PC-3 (cell line): ENCODE measurements at places on chromosomes 1 and 21. TPM values are rescaled to one million over a fixed set of nuclear protein-coding genes. Genes with fewer than 3 reads are reported as not detected.
A peak's percentile ranks its signal among the peaks of the same experiment; 100 is the strongest.

- H3K4me1 ChIP-seq = no peaks in the 10 kb centered on the region
- no peak overlapping the region for H3K4me3 ChIP-seq
These were observed 56.3 kb downstream of the PALMD start for GRCh38 chr1:99702221-99702620.

GRCh38 chr1:89529196-89529595 is 4.6 kb downstream of the LRRC8B start:
- H3K27ac ChIP-seq = no peak overlapping the region
- DNase-seq = no peak
- H3K4me1 ChIP-seq = peaks cover 16% of the 10 kb centered on the region

DNA sequence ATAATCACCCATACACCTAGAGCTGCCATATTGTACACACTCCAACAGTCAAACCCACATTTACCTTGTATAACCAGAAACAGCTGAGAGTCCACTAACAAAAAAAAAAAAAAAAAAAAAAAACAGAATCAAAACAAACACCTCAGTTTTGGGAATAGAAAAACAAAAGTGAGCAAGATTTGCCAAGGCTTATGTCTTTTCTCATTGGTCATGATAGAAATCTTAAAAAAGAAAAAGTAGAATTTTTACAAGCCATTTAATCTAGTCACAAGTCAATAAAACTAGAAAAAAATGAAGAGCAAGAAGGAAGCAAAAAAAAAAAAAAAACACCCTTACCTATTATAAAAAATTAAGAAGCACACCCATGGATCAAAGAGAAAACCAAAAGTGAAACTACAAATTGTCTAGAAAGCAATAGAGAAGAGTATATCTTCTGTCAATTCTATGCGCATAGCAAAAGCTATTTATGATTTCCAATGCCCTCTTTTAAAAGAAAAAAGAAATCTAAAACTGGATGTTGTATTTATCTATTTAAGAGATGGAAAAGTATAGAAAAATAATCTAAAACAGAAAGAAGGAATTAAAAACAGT is 113.2 kb upstream of the GALNT2 start:
- H3K27me3 ChIP-seq = peaks cover 12% of the 10 kb centered on the region; the same call in 1 of the 2 replicates
- no peaks in the 10 kb centered on the region for H3K36me3 ChIP-seq
- no peak for DNase-seq

The SPRR1B gene
- not detected in 2 replicates for total RNA-seq

The SMPDL3B gene
- total RNA-seq = 19.6 and 25.7 TPM in 2 replicates

The LCE2B gene
- not detected in 2 replicates for total RNA-seq

GRCh38 chr1:64912191-64912590 is 54.2 kb downstream of the JAK1 start:
- H3K36me3 ChIP-seq = no peaks in the 10 kb centered on the region
- H3K4me3 ChIP-seq = no peak overlapping the region
- DNase-seq = no peak
- no peaks in the 10 kb centered on the region for H3K27me3 ChIP-seq
- peaks cover 39% of the 10 kb centered on the region for H3K4me1 ChIP-seq

DNA sequence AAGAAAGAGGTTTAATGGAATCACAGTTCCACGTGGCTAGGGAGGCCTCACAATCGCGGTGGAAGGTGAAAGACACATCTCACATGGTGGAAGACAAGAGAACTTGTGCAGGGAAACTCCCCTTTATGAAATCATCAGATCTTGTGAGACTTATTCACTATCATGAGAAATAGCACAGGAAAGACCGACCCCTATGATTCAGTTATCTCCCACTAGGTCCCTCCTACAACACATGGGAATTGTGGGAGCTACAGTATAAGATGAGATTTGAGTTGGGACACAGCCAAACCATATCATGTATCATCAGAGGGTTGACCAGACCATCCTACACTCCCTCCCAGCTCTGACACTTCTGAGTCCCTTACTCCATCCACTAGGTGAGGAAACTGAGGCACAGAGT is 143.9 kb upstream of the KLHDC7A start:
- no peak overlapping the region for H3K4me3 ChIP-seq
- no peak for DNase-seq
- no peaks in the 10 kb centered on the region for H3K36me3 ChIP-seq

GRCh38 chr1:17755120-17755519 is at the start of gene ACTL8:
Gene ACTL8 (plus strand): TSS chr1:17755333. CDS start chr1:17823009, 67,676 bp downstream.
- no peaks in the 10 kb centered on the region for H3K36me3 ChIP-seq
- H3K27me3 ChIP-seq = no peaks in the 10 kb centered on the region
- no peaks in the 10 kb centered on the region for H3K4me1 ChIP-seq
- no peak for DNase-seq

DNA sequence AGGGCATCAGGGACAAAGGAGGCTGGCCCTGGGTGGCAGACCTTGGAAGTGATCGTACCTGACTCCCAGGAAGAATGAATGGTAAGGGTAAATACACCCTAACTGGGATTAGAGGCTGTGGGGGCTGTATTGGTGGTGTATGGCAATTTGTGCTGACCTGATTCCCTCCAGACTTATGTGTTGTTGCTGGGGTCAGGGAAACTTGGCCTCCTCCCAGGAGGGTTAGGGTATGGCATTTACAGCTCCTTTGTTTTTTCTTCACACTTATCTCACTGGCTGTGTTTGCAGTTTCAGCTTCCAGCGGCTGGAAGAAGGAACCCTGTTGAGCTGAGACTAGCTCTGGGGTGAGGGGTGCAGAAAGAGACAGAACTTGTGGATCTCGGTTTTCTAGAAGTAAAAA is 8.2 kb downstream of the VANGL1 start:
- DNase-seq = no peak
- H3K4me1 ChIP-seq = peaks cover 10% of the 10 kb centered on the region; the same call in 1 of the 2 replicates
- H3K36me3 ChIP-seq = peaks cover 15% of the 10 kb centered on the region; the same call in 1 of the 2 replicates
- H3K4me3 ChIP-seq = no peak overlapping the region
- H3K27ac ChIP-seq = no peak overlapping the region

GRCh38 chr1:155123801-155124200 is 3.9 kb upstream of the EFNA1 start:
- no peak overlapping the region for H3K4me3 ChIP-seq
- DNase-seq = peak; percentile 70
- H3K27me3 ChIP-seq = no peaks in the 10 kb centered on the region
- peak overlapping the region; percentile 14 for H3K27ac ChIP-seq
- no peaks in the 10 kb centered on the region for H3K36me3 ChIP-seq
- H3K4me1 ChIP-seq = peaks cover 40% of the 10 kb centered on the region

GRCh38 chr1:182677397-182678098 is 6.8 kb downstream of the RGS8 start:
- H3K36me3 ChIP-seq = no peaks in the 10 kb centered on the region
- no peak overlapping the region for H3K27ac ChIP-seq
- no peak overlapping the region for H3K4me3 ChIP-seq
- DNase-seq = no peak
- no peaks in the 10 kb centered on the region; the same call in 1 of the 2 replicates for H3K27me3 ChIP-seq

- H3K36me3 ChIP-seq = peaks cover 3% of the 10 kb centered on the region; the same call in 1 of the 2 replicates
- no peaks in the 10 kb centered on the region for H3K4me1 ChIP-seq
- no peaks in the 10 kb centered on the region for H3K27me3 ChIP-seq
- DNase-seq = no peak
- no peak overlapping the region for H3K27ac ChIP-seq
- H3K4me3 ChIP-seq = no peak overlapping the region
These were observed 257.7 kb downstream of the FAF1 start for GRCh38 chr1:50702395-50702794.

GRCh38 chr1:91787919-91788318 is 98.0 kb downstream of the TGFBR3 start:
- no peaks in the 10 kb centered on the region for H3K36me3 ChIP-seq
- no peaks in the 10 kb centered on the region for H3K27me3 ChIP-seq
- H3K4me1 ChIP-seq = peaks cover 8% of the 10 kb centered on the region; the same call in 1 of the 2 replicates
- no peak overlapping the region for H3K4me3 ChIP-seq

- H3K4me3 ChIP-seq = no peak overlapping the region
- no peak for DNase-seq
- no peaks in the 10 kb centered on the region for H3K27me3 ChIP-seq
- H3K36me3 ChIP-seq = peaks cover 20% of the 10 kb centered on the region
These were observed 72.8 kb downstream of the SLC45A1 start for GRCh38 chr1:8390707-8391106.

The AXDND1 gene
- not detected in 2 replicates for total RNA-seq

DNA sequence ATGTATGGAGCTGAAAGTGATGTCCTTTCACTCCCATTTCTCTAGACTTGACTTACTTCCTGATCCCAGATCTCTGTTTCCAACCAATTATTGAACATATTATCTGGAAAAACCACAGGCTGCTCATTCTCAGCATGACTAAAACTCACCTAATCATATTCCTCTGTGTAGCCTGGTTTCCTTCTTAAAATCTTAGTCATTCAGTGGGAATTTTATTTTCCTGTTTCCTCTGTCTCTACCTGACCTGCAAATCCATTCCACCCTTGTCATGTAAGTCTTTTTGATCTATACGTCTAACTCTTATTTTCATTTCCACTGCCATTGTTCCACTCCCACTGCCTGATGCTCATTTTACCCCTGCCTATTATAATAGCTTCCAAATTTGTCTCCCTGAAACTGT is 67.9 kb upstream of the APOBEC4 start:
- peaks cover 4% of the 10 kb centered on the region; the same call in 1 of the 2 replicates for H3K4me1 ChIP-seq
- no peak for DNase-seq
- no peaks in the 10 kb centered on the region for H3K36me3 ChIP-seq
- H3K4me3 ChIP-seq = no peak overlapping the region
- no peak overlapping the region for H3K27ac ChIP-seq

The EYA3 gene
- 17.1 and 17.3 TPM in 2 replicates for total RNA-seq

DNA sequence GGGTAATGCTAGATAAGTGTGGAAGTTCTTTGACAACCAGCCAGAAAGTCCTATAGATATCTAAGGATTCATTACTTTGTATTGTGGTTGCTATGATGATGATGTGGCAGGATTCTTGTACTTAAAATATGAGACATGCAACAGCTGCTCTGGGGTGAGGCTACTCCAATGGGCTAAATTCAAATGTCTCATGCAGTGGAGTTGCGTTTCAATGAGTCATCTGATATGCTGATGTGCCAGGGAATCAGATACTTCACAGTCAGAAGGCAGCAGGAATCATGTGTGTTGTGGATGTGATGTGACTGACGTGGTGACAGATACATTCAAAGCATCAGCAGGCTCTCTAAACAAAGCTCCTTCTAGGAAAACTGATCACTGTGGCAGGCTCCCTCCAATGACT is 66.5 kb downstream of the TSEN15 start:
- no peak overlapping the region for H3K4me3 ChIP-seq
- no peak overlapping the region for H3K27ac ChIP-seq
- H3K36me3 ChIP-seq = no peaks in the 10 kb centered on the region
- peak; percentile 68 for DNase-seq
- H3K27me3 ChIP-seq = no peaks in the 10 kb centered on the region

DNA sequence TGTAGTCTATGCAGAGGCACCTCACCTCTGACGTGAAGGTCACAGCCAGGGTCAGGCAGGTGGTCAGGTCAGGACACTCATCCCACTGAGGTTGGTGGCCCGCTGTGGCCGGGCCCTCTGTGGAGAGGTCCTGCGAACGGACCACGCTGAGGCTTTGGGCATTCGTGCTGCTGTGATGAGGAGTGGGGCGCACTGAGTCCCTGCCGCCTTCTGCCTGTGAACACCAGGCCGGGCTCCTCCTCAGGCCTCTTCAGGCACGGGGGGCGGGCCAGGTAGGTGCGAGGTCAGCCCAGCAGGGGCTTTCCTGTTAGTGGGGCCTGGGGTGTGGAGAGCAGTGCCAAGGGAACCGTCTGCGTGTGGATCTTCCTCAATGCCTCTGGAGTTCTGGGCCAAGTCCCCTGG is 39.0 kb downstream of the COQ8A start:
- no peak overlapping the region for H3K4me3 ChIP-seq
- H3K27me3 ChIP-seq = no peaks in the 10 kb centered on the region
- DNase-seq = no peak
- no peak overlapping the region for H3K27ac ChIP-seq

- H3K36me3 ChIP-seq = no peaks in the 10 kb centered on the region
- H3K4me3 ChIP-seq = no peak overlapping the region
- no peak for DNase-seq
- H3K4me1 ChIP-seq = peaks cover 57% of the 10 kb centered on the region
- H3K27ac ChIP-seq = no peak overlapping the region
- no peaks in the 10 kb centered on the region for H3K27me3 ChIP-seq
These were observed 147.7 kb downstream of the RERE start for GRCh38 chr1:8669606-8670335.

DNA sequence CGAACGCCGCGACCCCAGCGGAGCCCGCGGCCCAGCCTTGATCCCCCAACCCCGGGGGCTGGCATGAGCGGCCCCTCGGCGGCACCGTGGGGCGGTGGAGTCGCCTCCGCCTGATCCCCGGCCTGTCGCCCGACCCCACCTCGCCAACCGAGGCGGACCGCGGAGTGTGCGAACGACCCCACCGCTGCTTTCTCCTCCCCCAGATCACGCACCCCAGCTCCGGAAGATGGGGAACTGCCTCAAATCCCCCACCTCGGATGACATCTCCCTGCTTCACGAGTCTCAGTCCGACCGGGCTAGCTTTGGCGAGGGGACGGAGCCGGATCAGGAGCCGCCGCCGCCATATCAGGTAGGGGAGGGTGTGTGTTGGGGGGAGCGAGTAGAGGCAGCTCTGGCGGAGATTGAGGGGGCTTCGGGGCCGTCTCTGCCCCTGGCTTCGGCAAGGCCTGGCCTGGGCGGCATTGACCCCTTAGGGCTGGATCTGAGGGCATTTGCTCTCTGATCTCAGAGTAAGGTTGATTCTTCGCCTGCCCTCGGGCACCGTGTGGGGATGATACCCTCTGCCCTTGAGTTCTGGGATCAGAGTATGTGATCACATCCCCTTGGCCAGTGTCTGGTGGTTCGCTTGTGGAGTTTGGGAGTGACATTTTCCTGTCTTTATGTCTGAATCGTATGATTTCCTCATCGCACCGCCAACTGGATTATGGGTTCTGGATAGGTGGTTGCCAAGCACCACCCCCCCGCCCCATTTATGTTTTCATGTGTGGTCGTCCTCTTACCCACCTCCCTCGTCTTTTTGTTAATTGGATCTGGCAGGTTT is 668 bp downstream of the RNF11 start:
- H3K4me3 ChIP-seq = peak overlapping the region; percentile 96
- no peaks in the 10 kb centered on the region for H3K27me3 ChIP-seq

The DNASE2B gene
- not detected in 2 replicates for total RNA-seq

DNA sequence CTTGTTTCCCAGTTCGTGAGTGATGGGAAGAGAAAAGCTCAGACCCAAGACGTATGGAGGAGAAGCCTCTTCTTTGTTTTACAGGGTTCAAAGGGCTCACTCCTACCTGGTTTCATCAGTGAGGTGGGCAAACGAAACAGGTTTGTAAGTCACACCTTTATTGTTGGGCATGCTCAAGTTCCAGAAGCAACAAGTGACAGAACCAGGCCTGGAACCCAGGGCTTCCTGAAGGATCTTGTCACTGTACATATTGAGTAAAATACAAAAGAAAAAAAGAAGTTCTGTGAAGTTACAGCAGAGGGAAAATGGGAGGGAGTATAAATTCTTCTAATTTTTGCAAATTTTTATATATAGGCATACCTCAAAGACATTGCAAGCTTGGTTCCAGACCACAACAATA is 320.9 kb upstream of the PROX1 start:
- no peak overlapping the region for H3K27ac ChIP-seq
- H3K4me1 ChIP-seq = no peaks in the 10 kb centered on the region
- H3K27me3 ChIP-seq = peaks cover 20% of the 10 kb centered on the region; the same call in 1 of the 2 replicates
- H3K36me3 ChIP-seq = no peaks in the 10 kb centered on the region
- H3K4me3 ChIP-seq = no peak overlapping the region

The HAO2 gene
- not detected in 2 replicates for total RNA-seq

- no peaks in the 10 kb centered on the region for H3K4me1 ChIP-seq
- H3K4me3 ChIP-seq = no peak overlapping the region
- no peak for DNase-seq
- H3K27ac ChIP-seq = no peak overlapping the region
- no peaks in the 10 kb centered on the region for H3K36me3 ChIP-seq
These were observed 343.0 kb downstream of the NUF2 start for GRCh38 chr1:163664671-163665335.
